ENCODE measurements at places on chromosomes 7 and 10.

DNA sequence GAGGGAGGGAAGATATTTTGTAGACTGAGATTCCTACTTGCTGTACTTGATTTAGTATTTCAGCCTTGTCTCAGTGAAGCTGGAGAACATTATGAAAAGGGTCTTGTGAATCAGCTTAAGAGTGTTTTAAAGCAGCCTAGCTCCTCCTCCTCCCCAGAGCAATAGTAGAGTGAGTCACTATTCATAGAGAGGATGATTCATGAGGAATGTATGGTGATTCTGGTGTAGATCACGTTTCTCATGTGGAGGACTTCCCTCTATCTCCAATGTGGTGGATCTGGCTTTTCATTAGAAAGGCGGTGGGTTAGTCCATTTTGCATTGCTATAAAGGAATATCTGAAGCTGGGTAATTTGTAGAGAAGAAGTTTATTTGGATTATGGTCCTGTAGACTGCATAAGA, 340.1 kb upstream of the CHRM2 start:
- no peak for DNase-seq

- DNase-seq = no peak
These were observed 1.9 kb downstream of the MIOS start for GRCh38 chr7:7568553-7568952.

GRCh38 chr10:46019569-46020343, 10.7 kb downstream of the NCOA4 start:
- DNase-seq = no peak

DNA sequence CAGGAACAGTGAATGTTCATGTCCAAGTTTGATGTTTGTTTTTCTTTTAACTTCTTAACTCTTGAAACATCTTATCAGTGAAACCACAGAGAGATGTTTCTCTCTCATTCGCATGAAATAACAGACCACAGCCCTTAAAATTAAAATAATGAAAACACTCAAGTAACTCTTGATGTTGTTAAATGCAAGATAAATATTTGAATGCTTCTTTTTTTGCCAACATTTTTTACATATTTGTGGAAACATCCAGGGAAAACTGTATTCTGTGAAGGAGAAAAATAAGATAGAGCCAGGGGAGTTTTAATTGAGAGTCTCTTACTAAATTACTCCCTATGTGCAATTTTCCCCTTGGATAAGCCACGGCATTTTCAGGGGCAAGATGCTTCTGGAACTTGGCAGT, 361.8 kb upstream of the MGMT start:
- DNase-seq = no peak

- no peak for DNase-seq
These were observed 32.3 kb upstream of the KCNMA1 start for GRCh38 chr10:77669892-77670291.

- DNase-seq = no peak
These were observed 117.8 kb upstream of the MYO3A start for GRCh38 chr10:25815999-25816768.

DNA sequence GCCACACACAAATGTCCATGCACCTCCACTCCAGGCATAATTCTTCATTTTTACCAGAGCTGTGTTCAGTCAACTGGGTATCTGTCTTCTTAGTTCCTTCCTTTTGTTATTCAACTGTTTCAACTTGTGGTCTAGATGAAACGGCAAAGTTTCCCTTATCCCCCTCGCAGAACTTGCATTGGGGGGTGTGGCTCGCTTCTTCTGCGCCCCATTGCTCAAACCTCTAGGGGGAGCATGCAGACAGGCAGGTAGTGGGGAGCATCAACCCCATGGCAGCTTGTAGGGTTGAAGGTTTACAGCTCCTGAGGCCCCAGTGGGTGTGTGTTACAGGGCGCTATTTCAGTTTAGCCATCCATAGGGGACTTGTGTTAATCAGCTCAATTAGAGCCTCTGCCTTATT, 38.3 kb upstream of the COBL start:
- no peak for DNase-seq

Measured in activated CD4-positive, alpha-beta T cell treated with anti-CD3 and anti-CD28 coated beads, Interleukin-2, amount 50 U/mL, for 24 hours (primary cell).